GM06990 (cell line): ENCODE measurements at places on chromosomes 5 and 9.

GRCh38 chr5:6736524-6737042 lies 23.4 kb downstream of the TENT4A start:
- no peak for DNase-seq

- no peak for DNase-seq
Measured at GRCh38 chr5:147046281-147046680, 167.7 kb upstream of the PPP2R2B start.

DNA sequence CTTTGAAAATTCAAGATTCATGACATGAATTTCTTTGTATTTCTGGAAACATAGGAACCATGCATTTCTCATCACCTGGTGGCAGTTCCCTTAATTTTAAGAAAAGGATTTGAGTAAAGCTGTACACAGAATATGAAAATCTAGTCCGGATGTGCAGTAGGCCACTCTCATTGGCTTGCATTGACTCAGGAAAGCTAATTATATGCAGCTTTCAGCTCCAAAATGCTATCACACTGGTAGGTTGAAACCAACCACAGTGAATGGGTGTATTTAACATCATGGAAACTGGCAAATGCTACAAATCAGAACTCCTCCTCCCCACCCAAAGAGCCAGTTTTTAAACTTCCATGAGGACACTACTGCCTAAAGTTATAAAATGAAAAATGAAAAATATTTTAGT lies 161.6 kb upstream of the FBXL17 start:
- no peak for DNase-seq

DNA sequence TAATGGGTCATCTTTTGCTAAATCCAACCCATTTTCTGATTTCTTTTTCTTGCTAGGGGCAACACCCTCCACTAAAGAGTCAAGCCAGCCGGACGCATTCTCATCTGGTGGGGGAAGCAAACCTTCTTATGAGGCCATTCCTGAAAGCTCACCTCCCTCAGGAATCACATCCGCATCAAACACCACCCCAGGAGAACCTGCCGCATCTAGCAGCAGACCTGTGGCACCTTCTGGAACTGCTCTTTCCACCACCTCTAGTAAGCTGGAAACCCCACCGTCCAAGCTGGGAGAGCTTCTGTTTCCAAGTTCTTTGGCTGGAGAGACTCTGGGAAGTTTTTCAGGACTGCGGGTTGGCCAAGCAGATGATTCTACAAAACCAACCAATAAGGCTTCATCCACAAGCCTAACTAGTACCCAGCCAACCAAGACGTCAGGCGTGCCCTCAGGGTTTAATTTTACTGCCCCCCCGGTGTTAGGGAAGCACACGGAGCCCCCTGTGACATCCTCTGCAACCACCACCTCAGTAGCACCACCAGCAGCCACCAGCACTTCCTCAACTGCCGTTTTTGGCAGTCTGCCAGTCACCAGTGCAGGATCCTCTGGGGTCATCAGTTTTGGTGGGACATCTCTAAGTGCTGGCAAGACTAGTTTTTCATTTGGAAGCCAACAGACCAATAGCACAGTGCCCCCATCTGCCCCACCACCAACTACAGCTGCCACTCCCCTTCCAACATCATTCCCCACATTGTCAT lies 72.0 kb downstream of the NUP214 start:
- DNase-seq: no peak

- no peak for DNase-seq
Measured at GRCh38 chr5:32514806-32515205, 70.3 kb upstream of the ZFR start.

DNA sequence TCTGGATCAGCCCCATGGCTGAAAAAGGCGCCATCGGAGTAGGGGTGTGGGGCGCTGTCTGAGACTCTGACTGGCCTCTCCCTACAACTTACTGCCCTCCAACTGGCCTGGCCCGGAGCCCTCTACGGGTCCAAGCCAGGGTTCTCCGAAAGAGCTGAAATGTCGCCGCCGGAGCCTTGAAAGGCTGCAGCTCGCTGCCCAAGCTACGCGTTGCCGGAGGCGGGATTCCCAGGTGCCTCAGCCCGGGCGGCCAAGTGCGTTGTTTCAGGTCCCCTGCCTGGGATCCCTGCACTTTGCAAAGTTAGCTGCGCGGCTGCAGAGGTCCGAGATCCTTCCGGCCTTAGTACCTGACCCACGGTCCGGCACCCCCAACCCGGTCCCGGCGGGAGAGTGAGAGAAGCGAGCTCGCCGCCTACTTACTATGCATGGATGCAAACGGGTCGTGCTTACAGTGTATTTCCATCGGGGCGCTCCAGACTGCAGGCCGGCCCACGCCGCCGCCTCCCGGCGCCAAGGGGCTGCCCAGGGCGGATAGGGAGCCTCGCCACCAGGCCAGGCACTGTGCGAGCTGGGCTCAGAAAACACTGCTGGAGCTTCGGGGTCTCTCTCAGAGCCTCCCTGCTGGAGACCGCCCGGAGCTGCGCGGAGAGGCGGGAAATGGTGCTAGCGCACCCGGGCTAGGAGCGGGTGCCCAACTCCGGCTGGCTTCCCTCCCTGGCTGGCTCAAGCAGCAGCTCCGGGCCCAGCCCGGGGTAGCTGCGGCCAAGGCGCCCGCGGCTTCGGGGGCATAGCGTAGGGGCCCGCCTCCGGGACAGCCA lies 7.7 kb downstream of the PAX5 start:
- DNase-seq: no peak

DNA sequence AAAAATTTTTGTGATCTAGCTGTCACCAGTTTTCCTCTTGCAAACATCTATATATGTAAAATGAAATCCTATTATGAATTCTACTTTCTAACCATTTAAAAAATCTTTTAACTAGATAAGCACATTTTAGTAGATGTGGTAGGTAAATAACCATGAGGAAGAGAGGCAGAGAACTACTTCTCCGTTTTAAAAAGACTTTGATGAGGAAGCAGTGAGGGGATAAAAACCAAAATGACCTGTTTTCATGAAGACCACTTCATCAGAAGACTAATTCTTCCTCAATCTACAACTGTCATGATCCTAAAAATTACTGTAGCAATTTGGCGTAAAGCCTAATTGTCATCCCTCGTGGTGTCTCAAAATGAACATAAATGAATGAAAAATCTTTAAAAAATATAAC lies 15.7 kb upstream of the ERBIN start:
- no peak for DNase-seq

DNA sequence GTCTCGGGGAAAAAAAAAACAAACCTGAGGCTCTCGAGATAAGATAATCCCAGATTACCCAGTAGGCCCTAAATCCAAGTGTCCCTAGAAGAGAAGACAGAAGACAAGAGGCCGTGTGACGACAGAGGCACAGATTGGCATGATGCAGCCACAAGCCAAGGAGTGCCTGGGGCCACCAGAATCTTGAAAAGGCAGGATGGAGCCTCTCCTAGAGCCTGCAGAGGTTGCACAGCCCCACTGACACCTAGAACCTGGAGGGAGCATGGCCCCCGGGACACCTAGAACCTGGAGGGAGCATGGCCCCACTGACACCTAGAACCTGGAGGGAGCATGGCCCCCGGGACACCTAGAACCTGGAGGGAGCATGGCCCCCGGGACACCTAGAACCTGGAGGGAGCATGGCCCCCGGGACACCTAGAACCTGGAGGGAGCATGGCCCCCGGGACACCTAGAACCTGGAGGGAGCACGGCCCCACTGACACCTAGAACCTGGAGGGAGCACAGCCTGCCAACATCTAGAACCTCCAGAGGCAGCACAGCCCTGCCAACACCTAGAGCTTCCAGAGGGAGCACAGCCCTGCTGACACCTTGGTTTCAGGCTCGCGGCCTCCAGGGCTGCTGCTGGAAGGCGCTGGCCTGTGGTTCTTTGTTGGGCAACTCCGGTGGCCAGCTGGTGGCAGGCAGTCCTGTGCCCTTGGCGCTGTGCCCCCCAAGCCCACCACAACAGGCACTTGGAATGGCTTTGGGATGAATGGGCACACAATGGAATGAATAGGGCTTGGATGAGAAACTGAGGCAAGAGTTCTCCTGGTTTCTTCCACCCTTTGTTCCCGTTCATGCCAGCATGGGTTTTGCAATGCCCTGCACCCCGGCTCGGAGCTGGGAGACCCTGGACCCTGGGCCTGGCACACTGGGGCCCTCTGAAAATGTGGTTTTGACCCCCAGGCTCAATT lies 39.2 kb downstream of the VAV2 start:
- no peak for DNase-seq

GRCh38 chr9:38172586-38172985 lies 103.6 kb upstream of the SHB start:
- DNase-seq: no peak

GRCh38 chr5:1176473-1177391 lies 24.7 kb upstream of the SLC6A19 start:
- no peak for DNase-seq

DNA sequence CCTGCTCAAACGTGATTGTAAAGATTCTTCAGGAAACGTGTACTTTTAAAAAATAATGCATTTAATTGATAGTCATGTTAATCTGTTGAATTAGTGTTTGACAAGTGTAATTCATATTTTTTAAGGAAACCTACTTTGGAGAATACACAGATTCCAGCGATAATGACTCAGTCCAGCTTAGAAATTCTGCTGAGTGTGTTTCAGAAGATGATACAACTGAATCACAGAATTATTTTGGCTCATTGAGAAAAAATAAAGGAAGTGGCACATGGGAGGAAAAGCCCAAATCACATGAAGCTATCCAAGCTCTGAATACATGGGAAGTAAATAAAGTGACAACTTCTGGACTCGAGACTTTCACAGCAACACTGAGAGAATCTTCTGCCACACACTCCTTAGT lies 37.8 kb downstream of the ICE1 start:
- DNase-seq: no peak

- peak; percentile 26 for DNase-seq
Measured at GRCh38 chr5:10333154-10334006, 20.1 kb upstream of the MARCHF6 start.

- DNase-seq: no peak
Measured at GRCh38 chr5:98770911-98771322, 2.5 kb upstream of the RGMB start.

GRCh38 chr5:148966348-148966747 lies 96.5 kb downstream of the SH3TC2 start:
- DNase-seq: no peak

DNA sequence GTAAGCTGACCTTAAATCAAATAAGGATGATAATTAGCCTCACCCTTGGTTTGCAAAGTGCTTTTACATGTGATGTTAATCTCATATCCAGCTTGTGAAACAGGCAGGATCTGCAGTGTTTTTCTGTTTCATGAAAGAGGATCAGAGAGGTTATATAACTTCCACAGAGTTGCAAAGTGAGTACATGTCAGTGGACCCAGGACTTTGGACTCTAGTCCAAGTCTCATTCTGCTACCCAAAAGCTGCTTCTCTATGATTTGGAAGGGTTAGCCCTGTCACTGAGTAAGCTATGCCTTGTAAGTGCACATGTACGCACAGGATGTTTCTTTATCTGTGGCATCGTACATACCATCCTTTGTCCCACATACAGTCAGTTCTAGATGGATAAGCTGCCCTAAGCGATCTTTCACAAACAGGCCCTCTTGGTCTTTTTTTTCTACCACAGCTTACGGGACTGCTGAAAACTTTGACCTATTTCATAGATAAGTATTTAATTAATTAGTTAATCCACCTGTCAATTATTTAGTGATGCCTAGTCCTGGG lies 322.9 kb downstream of the TMEM38B start:
- DNase-seq: no peak

- no peak for DNase-seq
Measured at GRCh38 chr9:76827296-76828080, 63.2 kb downstream of the PCA3 start.

DNA sequence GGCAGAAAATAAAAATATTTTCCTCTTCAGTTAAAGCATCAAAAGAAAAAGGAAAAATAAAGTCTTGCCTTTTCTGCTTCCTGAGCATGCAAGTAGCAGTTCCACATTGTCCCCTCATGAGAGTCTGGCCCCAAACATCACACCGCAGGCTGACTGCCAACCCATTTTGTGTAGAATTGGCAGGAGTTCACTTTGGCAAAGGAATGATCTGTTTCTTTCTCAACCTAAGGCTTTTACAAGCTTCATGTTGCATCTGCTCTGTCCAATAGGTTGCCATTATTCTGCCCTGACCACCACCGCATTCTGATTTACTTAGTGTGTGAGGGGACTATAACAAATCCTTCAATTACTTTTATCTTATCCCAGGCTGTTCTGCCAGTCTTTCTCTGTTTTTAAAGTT lies 249.5 kb downstream of the ISL1 start:
- DNase-seq: no peak

DNA sequence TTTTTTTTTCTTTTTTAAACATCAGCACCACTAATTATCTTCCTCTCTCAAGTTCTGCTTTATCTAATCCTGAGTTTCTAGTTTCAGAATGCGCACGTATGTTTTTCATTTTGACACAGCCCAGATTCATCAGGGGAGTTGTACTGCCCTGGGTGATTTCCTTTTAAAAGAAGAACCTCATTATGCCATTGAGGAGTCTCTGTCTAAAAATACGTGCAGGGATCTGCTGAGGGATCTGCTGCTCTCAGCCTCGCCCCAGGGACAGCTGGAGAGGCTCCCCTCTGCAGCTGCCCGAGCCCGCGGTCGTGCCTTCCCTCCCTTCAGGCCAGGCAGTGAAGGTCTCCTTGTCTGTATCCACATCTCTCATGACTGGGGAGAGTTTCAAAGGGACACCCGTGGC lies 273.1 kb downstream of the ARHGEF28 start:
- DNase-seq: peak; percentile 77

DNA sequence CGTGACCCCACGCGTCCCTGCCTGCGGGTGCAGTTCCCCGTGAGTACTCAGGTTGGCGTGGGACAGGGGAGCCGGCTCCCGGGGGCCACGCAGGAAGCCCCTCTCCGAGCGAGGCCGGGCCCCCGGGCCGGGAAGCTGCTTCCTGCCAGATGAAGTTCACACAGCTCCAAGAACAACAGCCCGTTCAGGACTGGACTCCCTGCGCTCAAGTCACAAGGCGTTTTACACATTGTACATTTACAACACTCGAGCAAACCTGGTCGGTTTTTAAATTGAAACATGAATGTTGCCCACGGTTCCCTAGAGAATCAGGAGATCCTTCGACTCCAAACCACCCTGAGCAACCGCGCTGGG lies 22.4 kb downstream of the SLC9A3 start:
- DNase-seq: no peak

- no peak for DNase-seq
Measured at GRCh38 chr5:1125030-1125357, 13.1 kb upstream of the SLC12A7 start.
